ENCODE measurements at places on chromosomes 11 and 22. TPM values are rescaled to one million over a fixed set of nuclear protein-coding genes. Genes with fewer than 3 reads are reported as not detected.

Gene MMP8
- 0.94 TPM for total RNA-seq

Gene BATF2
- 0.70 TPM for total RNA-seq

Gene BTBD18
- not detected for total RNA-seq

DNA sequence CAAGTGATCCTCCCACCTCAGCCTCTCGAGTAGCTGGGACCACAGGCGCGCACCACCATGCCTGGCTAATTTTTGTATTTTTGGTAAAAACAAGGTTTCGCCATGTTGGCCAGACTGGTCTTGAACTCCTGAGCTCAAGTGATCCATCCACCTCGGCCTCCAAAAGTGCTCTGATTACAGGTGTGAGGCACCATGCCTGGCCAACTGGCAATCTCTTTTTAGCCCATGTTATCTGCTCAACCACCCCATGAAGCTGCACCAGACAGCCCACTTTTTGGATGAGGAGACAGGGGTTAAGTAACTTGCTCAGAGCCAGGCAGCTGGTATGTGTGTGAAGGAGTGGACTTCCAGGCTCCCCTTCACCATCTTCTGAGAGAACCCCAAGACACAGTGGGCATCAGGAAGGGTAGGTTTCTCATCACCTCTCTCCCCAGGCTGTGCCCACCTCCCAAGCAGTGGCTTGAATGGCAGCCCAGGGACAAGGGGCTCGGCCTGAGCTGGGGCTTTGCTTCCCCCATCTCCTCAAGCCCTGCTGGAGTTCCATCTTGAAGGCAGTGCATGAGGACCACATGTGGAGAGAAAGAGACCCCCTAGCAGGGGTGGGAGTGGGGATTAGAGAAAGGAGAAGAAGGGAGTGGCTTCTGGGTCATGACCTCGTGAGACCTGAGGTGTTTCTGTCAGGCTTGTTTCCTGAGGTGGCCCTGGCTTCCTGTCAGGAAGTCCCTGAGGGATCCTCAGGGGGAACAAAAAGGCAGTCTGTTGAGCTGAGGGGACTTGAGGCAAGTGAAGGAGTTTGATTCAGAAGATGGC, 87.5 kb upstream of the PARVA start:
- peak; percentile 33 for DNase-seq

DNA sequence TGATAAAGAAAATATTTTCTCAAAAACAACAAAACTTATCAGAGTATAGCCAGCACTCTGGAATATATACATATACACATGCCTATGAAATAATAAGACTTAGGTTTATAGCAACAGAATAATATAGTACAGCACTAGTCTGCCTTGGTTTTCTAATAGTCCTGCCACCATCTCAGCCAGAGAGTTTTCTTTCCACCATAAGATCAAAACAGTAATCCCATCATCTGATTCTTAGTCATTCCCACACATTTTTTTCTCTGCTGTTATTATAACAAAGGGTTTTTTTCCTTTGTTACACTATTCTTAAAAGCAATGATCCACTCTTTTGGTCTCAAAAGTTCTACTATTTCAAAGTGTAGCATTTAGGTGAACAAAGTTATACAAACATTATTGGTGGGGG, 15.1 kb downstream of the MTMR2 start:
- DNase-seq, result no peak
